Stimulated activated effector memory CD8-positive, alpha-beta T cell treated with anti-CD3 and anti-CD28 coated beads, Interleukin-12 subunit alpha, Interleukin-12 subunit beta, amount 100 ng/mL, for 72 hours (primary cell): ENCODE measurements at places on chromosomes 7 and 10.

DNA sequence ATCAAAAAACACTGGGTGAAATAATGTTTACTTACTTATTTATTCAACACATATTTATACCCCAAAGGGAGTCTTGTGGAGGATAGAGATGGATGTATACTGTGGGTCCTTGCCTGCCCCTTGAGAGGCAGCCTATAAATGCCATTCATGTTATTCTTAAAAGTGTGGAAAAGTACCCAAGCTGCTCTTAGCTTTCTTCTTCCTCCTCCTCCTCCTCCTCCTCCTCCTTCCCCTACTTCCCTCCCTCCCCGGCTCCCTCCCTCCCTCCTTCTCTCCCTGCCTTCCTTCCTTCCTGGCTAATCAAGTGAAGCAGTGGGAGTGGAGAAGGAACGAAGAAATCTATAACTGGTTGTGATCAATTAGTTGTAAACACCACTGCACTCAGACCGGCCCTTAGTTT, 21.2 kb upstream of the IGF2BP3 start:
- DNase-seq = no peak

DNA sequence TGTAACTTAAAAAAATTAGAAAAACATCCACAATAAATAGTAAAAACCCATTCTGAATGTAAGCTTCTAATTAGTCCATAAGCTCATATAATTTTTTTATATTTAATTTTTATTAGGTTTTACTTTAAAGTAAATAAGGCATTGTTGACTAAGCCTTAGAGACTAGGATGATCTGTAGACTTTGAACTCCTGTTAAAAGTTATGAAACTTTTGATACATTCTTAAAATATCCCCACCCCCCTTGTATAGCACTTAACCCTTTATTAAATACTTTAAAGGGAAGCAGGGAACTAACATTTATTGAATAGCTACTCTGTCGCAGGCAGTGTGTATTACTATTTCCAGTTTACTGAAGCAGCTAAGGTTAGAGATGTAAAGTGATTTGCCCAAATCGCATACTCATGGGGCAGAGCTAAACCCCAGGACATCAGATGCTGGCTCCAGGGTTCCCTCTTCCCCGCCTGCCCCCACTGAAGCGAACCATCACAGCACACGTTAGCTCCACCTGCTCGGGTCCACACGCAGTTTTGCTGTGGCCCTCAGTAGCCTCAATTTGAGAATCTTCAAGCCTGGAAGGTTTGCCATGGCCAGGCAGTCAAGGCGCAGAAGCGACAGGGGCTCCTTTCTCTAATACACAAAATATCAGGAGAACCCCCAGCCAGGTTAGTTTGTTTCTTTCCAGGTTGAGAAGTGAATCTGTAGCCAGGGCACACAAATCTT, 762 bp downstream of the PON1 start:
- DNase-seq = no peak

DNA sequence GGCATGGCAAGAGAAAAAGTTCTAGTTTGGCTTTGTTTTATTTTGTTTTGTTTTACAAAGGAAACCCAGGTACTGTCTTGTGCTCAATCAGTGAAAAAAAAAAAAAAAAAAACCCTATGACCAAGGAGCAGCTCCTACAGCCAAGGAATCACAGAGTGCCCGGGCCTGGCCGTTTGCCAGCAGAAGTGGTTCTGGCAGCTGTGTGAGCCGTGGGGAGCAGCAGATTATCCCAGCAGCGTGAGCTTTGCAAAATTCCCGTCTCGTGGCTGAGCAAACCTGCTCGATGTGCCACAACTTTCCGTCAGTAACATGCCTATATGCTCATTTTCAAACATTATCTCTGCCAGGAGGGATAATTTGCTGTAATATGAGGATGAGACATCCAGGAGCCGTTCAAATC, 293.7 kb downstream of the POU6F2 start:
- DNase-seq = no peak

GRCh38 chr10:77321838-77322237, 315.8 kb downstream of the KCNMA1 start:
- no peak for DNase-seq

- DNase-seq = no peak
Measured at GRCh38 chr7:155674556-155674955, 30.1 kb downstream of the RBM33 start.

- DNase-seq = no peak
Measured at GRCh38 chr10:127216274-127216673, 19.9 kb upstream of the INSYN2A start.

GRCh38 chr7:33805630-33806233, 99.6 kb upstream of the BMPER start:
- DNase-seq = no peak

DNA sequence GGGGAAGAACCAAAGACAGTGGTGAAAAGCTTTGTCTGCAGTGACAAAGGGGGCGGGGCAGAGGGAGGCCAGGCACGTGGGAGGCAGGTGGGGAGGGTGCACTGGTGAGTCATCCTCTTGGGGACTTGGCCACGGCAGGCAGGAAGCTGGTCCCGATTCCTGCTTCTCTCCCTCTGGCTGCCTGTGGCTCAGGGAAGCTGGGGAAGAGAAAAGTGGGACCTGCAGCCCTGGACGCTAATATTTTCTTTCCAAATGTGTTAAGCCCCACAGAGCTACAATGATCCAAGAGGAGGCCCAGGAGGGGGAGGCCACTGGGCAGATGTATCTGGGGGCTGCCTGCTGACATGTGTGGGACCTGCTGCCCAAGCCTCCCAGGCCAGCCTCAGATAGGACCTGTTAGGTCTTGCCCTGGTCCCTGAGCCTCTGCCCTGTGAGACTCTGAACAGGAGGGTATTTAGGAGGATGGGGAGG, 231.8 kb downstream of the KCNMA1 start:
- no peak for DNase-seq

- DNase-seq = no peak
Measured at GRCh38 chr10:22623633-22624253, 90.6 kb downstream of the PIP4K2A start.

GRCh38 chr10:26737730-26738129, 40.2 kb downstream of the PDSS1 start:
- peak; percentile 70 for DNase-seq
